ENCODE measurements at places on chromosomes 4 and X.

DNA sequence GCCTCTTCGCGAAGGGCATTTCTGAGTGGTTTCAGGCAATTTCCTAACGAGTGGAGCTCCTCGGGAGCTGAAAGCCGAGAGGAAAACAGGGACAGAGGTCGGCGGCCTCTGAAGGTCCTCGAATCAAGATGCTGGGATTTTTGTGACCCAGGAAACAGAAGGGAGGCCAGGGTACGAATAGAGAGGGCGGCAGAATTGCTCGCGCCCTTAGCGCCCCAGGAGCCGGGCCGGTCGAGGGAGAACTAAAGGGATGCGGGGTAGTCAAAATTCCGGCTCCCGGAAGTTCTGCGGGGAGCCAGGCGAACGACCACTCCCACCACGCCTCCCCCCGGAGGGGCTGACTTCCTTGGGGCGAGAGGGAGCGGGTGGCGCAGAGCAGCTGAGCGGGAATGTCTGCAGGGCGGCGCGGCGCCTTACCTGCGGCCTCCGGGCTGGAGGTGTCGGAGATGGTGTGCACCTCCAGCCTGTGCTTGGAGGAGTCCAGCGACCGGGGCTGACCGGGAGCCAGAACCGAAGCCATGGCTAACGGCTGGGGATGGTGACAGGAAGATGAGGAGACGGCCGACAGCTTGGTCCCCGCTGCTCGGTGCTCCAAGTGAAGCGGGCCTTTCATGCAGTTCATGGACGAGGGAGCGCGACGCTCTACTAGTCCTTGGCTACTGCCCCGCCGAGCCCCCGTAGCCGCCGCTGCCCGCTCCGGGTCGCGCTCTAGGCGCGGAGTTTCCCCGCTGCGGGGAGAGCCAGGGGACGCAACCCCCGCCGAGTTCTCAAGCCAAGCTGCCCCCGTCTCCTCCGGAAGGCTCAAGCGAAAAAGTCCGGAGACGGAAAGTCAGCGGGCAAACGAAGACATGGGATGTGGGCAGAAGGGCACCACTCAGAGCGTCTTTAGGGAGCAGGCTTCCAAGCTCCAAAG lies 782 bp downstream of the PITX2 start:
- DNase-seq = peak; percentile 52

GRCh38 chr4:30866907-30867306 lies 146.7 kb downstream of the PCDH7 start:
- DNase-seq = no peak

GRCh38 chrX:84358271-84358670 lies 144.0 kb downstream of the HDX start:
- no peak for DNase-seq

DNA sequence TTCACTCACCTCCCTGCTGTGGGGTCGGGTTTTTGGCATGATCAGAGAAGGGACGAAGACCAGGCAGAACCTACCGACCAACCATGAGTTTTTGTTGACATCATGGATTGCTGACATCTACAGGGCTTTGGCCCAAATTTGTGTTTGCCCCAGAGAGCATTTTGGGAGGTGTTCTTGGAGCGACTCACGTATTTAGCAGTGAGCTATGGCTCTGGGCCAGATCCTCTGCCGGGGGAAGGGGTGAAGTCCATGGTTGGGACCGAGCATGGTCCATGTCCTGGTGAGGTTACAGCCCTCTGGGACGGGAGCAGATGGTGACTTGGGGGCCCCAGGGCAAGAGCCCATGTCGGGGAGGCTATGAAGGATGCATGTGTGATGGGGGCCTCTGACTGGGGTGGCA lies 17.4 kb downstream of the SORCS2 start:
- no peak for DNase-seq

GRCh38 chr4:36215627-36216026 lies 28.7 kb downstream of the ARAP2 start:
- DNase-seq = no peak

All from myocyte (in vitro differentiated cells).